Left kidney (tissue), 8 donors: ENCODE measurements at places on chromosomes 1 and 21. TPM values are rescaled to one million over a fixed set of nuclear protein-coding genes. Genes with fewer than 3 reads are reported as not detected.

DNA sequence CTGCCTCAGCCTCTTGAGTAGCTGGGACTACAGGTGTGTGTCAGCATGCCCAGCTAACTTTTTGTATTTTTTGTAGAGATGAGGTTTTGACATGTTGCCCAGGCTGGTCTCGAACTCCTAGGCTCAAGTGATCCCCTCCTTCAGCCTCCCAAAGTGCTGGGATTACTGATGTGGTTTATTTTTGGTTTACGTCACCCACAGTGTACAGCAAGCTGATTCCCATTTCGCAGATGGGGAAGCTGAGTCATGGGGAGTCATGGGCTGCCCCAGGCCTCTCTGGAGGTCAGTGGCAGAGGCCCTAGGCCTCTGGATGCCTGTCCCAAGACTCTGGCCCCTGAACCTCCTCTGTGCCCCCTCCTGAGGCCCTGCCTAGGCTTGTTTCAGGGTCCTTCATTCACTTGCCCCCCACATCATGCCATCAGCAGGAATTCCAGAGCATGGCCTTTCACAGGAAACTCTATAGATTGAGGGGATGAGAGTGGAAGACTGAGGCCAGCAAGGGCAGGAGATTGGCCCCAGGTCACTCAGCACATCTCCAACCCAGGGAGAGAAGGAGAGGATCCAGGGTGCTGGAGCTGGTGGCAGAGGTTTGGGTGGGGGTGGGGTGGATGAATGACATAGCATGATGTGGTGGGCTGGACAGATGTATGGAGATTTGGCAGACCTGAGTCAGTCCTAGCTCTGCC is 266.0 kb downstream of the PTPRU start:
- no peak for DNase-seq

Gene CCDC17
- 1.3 TPM for polyA plus RNA-seq

DNA sequence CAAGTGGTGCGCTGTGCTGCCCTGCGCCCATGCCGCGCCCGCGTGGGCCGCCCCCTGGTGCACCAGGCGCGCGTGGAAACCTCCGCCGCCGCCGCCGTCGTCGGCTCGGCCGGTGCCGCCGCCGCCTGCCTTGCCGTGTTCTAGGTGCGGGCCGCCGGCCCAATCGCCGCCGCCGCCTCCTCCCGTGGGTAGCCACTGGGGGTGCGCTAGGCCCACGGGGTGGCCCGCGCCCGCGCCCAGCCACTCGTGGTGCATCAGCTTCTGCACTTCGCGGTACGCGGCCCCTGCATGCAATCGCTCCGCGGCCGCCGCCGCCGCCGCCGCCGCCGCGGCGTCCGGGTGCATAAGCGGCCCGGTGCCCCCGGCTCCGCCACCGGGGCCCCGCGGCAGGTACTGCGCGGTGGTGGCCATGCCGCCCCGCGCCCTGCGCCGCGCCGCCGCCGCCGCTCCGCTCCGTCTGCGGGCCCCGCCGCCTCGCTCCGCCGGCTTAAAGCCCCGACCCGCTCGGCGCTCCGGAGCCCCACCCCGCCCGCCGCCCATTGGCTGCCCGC is at the start of gene POU3F1:
POU3F1 (minus strand) TSS at position 461 of the 551 bp plus-strand sequence; CDS start at position 411, 50 bp downstream.
- no peak for DNase-seq

Gene TEX38
- 0.62 TPM for polyA plus RNA-seq

- DNase-seq: no peak
Measured at GRCh38 chr1:64499011-64499410, 29.1 kb downstream of the CACHD1 start.

GRCh38 chr21:38984982-38985567 is 179.3 kb downstream of the ETS2 start:
- DNase-seq: no peak

Gene ARHGEF10L
- polyA plus RNA-seq: 39.2 TPM

- no peak for DNase-seq
Measured at GRCh38 chr1:47235806-47236205, 3.8 kb upstream of the TAL1 start.

DNA sequence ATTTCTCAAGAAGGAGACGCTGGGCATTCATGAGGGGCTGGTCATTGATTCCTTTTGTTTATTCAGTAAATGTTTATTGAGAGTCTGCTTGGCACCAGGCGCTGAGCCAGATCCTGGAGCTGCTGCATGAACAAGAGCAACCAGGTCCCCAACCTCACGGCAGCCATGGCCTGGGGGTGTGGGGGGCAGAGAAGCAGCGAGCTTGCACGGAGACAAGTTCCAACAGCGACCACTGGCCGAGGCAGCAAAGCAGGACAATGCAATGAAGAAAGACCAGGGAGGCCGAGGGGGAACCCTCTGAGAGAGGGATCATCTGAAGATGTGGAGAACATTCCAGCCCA is 7.5 kb downstream of the KCNAB2 start:
- DNase-seq: no peak

- DNase-seq: no peak
Measured at GRCh38 chr1:36297062-36297461, 9.1 kb upstream of the SH3D21 start.

DNA sequence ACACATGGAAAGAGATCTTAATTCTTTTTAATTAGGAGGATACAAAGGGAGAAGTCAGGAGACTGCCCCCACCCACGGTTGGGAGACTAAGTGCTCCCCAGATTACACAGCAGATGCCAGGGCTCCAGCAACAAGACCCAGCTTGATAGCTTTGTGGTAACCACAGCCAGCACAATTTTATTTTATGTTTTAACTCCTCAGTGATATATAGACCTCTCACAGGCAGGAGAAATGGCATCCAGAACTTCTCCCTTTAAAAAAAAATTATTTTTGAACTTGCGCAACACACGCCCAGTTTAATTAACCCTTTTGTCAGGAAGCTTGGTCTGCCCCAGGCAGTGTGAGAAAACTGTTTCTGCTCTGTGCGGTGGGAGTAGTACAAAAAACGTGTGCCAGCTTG is 62.6 kb upstream of the ACOT11 start:
- no peak for DNase-seq

Gene LAMB3
- polyA plus RNA-seq: 0.58 TPM

DNA sequence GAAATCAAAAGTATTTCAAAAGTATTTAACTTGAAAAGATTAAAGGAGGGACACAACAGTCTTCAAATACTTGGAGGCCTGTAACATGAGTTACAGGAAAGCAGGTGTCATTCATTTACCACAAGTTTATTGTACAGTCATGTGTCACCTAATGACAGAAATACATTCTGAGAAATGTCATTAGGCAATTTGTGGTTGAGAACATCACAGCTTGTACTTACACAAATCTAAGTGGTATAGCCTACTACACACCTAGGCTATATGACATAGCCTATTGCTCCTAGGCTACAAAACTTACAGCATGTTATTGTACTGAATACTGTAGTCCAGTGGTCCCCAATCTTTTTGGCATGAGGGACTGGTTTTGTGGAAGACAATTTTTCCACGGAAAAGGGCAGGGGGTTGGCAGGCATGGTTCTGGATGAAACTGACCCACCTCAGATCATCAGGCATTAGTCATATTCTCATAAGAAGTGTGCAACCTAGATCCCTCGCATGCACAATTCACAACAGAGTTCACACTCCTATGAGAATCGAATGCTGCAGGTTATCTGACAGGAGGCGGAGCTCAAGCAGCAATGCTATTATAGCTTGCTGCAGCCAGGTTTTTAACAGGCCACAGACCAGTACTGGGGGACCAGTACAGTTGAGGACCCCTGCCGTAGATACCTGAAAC is 25.0 kb upstream of the PHTF1 start:
- no peak for DNase-seq

- DNase-seq: no peak
Measured at GRCh38 chr1:150154143-150154542, 4.4 kb downstream of the PLEKHO1 start.

Gene BMP8B
- 2.0 TPM for polyA plus RNA-seq

DNA sequence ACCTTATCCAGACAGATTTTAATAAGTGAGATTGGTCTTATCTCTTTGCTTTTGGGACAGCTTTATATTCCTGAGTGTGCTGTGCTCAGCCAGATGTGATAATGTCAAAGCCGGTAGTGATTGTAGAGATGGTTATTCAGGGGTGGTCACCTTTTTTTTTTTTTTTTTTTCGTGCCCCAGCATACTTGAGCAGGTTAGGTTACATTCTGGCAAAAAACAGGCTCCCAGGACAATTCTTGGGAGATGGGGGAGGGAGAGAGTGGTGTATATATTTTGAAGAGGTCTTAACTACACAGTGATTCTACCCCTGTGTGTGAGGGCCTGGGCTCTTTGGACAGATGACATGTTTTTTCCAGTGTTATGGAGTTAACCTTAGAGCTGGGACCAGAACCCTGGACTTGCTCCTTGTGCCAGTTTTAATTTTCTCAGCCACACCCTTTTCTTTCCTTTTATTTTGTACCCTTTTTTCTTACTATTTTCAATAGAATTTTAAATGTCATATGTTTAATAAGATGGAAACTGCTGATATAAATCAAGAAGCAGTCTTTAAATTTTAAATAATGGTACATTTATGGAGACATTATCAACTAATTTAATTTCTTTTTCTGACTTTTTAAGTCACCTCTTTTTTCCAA is 88.4 kb downstream of the DYRK1A start:
- DNase-seq: no peak

Gene SLC25A33
- 4.4 TPM for polyA plus RNA-seq

DNA sequence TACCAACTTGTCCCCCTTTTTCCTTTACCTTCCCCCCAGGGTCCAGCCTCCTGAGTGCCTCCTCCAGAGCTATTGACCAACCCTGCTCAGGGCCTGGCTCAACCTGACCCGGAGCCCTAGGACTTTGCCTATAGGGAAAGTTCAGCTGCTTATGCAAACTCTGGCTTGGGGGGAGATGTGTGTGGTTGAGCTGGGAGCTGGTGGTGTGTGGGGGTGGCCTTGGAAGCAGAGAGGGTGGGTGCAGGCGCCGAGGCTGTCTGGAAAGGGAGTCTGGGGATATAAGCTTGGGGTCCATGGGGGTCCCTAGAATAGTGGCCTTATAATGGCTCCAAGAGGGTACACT is 14.1 kb downstream of the KCNQ4 start:
- DNase-seq: no peak

GRCh38 chr1:111729271-111729921 is 9.8 kb downstream of the INKA2 start:
- DNase-seq: no peak

Gene FMO1
- polyA plus RNA-seq: 215 TPM

DNA sequence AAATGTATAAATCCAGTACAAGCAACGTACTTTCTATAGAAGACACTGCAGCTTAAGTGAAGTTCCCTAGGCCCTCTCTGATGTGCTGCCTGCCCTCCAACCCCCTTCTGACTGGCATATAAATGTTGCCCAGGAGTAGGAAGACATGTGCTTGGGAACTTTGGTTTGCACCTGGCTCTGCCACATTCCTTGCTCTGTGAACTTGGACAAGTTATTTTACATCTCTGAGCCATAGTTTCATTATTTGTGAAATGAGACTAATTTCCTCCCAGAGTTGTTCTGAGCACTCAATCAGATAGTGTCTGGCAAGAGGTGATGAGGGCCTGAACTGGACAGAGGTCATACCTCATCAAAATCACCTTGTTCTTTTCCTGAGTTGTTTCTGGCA is 3.5 kb upstream of the PHC2 start:
- no peak for DNase-seq

- DNase-seq: peak; percentile 50
Measured at GRCh38 chr21:16279731-16280581, 550.2 kb downstream of the USP25 start.

Gene AXDND1
- 28.8 TPM for polyA plus RNA-seq

DNA sequence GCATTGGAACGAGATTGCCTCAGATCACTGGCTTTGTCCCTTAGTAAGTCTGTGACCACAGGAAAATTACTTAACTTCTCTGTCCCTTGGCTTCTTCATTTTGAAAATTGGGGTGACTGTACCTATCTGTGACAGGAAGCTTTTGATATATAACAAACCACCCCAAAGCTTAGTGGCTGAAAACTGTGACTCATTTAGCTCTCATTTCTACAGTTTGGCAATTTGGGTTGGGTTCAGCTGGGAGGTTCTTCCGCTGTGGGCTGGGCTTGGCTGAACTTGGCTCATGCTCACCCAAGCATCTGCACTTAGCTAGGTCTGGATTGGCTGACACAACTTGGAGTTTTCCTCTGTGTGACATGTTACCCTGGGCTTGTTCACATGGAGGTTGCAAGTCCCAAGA is 14.0 kb downstream of the C1orf94 start:
- DNase-seq: no peak

DNA sequence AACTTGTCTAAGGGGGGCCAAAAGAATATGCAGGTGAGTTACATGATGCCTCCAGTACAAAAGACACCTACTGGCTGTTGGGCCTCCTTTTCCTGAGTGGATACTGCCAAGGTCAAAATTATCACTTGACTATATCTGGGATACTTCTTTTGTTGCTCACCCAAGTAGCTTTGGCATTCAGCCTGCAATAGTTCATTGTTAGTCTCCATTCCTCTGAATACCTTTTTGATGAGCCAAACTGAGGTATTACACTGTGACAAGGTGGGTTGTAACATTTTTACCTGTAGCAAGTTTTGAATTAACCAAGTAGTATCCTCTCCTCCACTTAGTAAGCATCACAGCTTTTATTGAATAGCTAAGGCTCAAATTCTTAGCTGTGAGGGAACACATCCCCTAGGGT is 408.0 kb downstream of the LRRIQ3 start:
- DNase-seq: no peak

GRCh38 chr1:224375059-224375458 is 18.4 kb downstream of the CNIH4 start:
- DNase-seq: no peak

Gene POU3F1
- 0.63 TPM for polyA plus RNA-seq

- no peak for DNase-seq
Measured at GRCh38 chr21:38813547-38813946, 7.8 kb downstream of the ETS2 start.

Gene FAM131C
- 1.3 TPM for polyA plus RNA-seq

Gene NFASC
- 34.4 TPM for polyA plus RNA-seq

Gene PTPN14
- 44.4 TPM for polyA plus RNA-seq

Gene CACNA1S
- polyA plus RNA-seq: 0.53 TPM

- DNase-seq: no peak
Measured at GRCh38 chr1:14804626-14805025, 206.1 kb downstream of the KAZN start.

DNA sequence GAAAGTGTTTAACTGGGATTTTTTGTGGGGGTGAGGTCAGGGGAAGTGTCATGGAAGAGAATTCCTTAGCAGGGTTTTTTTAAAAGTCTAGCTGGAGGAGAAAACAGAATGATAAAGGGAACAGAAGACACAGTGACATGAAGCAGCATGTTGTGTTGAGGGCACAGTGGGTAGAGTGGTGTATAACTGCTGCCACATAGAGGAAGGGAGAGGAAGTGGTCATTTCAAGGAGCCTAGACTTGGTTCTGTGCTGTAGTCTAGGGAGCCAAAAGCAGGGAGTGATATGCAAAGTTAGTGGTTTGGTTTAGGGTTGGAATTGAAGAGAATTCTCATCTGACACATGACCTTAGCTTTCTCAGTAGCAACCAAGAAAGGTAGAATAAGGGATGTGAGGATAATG is 10.2 kb downstream of the EEIG2 start:
- DNase-seq: no peak
